A549 treated with AZD2906 at 1 μM for 4 hours (cell line): ENCODE measurements at places on chromosomes 1 and 21. TPM values are rescaled to one million over a fixed set of nuclear protein-coding genes. Genes with fewer than 3 reads are reported as not detected.

Gene RHBG
- total RNA-seq = not detected in 5 replicates

Gene AK5
- total RNA-seq = 4.6 to 9.1 TPM (median 5.8 TPM) in 5 replicates

Gene PSMA5
- total RNA-seq = 98.1 to 109 TPM (median 102 TPM) in 5 replicates

Gene FAM3B
- not detected in 5 replicates for total RNA-seq

Gene ATPAF1
- 31.0 to 34.6 TPM (median 33.7 TPM) in 5 replicates for total RNA-seq

Gene PPCS
- 35.1 to 42.7 TPM (median 36.2 TPM) in 5 replicates for total RNA-seq

Gene RPF1
- 27.8 to 34.9 TPM (median 30.7 TPM) in 5 replicates for total RNA-seq

Gene DCDC2B
- total RNA-seq = not detected in 5 replicates

Gene RAB25
- total RNA-seq = 0.21 TPM in 1 of 5 replicates, not detected in the others

Gene KDF1
- total RNA-seq = 0.24 to 0.42 TPM (median 0.33 TPM) in 5 replicates

Gene EFCAB7
- 2.0 to 3.3 TPM (median 2.4 TPM) in 5 replicates for total RNA-seq

Gene TXNIP
- total RNA-seq = 0.24 to 0.89 TPM (median 0.64 TPM) in 5 replicates

Gene RGS8
- total RNA-seq = not detected in 5 replicates

Gene SYCP1
- not detected in 5 replicates for total RNA-seq

Gene LIPI
- not detected in 5 replicates for total RNA-seq

Gene CITED4
- 46.7 to 127 TPM (median 108 TPM) in 5 replicates for total RNA-seq

Gene ADORA3
- not detected in 5 replicates for total RNA-seq
